ENCODE measurements at places on chromosomes 4 and X.
A peak's percentile ranks its signal among the peaks of the same experiment; 100 is the strongest.

GRCh38 chrX:63402106-63402505 lies 51.0 kb upstream of the SPIN4 start:
- DNase-seq, result no peak

GRCh38 chr4:36079666-36080065 lies 164.6 kb downstream of the ARAP2 start:
- DNase-seq, result no peak

DNA sequence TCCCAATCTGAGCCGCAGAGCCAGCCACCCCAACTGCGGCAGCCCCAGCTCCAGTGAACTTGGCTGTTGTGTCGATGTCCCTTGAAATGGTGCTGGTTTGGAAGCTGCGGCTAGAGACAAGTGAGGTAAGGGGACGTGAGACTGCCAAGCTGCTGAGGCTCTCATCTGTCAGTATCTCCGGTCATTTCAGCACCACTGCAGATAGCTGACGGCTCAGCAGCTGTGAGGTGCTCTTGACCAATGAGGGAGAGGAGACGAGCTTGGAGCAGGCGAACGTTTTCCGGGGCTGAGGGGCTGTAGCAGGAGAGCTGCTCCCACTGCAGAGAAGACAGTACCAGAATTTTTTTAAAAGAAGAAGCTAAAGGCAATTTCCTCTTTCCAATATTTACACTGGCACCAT lies 175.5 kb upstream of the CASK start:
- no peak for DNase-seq

- DNase-seq, result no peak
Measured at GRCh38 chrX:127570276-127570675, 481.9 kb downstream of the ACTRT1 start.

DNA sequence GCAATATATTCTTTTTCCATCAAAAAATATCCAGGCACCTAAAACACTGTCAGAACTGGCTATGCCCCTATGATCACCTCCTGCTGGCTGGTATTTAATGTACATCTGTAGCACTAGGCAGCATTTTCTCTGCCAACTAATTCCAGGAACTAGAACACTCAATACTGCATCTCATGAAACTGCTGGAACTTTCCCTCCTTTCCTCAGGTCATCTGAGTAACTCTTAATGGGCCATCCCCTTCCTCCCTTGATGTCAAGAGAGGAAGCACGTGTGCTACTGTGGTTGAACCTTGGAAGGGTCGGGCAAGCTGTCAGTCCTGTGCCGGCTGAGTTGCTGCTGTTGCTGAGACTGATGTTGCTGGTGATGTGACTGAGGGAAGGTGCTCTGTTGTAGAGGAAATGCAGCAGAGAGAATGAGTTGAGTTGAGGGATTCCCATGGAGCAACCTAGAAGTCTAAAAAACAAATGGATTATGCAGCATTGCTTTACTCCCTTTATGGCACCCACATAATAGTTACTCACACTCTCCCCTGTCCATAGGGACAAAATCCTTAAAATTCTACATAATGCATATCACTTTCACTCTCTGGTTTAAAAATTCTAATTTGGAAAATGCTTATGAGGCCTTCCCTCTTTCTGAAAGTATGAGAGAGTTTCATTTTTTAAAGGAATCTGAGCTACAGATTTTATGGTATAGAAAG lies 39.5 kb downstream of the TMEM165 start:
- peak; percentile 8 for DNase-seq

DNA sequence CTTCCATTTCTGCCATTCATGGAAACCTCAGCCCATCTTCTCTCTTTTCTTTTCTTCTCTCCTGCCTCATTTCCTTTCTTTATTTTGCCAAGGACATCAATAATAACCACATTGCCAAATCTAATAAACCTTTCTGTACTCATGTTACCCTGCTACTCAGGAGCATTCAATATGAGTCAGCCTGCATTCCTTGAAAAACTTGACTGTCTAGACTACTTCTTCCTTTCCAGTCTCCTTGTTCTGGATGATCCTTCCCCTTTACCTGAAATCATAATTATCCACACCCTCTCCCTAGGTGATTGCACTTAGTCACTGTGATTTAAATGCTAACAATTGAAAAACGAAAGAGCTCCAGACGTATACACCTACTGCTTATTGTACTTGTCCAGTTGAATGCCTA lies 253.2 kb upstream of the CENPE start:
- DNase-seq, result no peak

GRCh38 chrX:65072590-65072989 lies 96.3 kb upstream of the ZC4H2 start:
- no peak for DNase-seq

DNA sequence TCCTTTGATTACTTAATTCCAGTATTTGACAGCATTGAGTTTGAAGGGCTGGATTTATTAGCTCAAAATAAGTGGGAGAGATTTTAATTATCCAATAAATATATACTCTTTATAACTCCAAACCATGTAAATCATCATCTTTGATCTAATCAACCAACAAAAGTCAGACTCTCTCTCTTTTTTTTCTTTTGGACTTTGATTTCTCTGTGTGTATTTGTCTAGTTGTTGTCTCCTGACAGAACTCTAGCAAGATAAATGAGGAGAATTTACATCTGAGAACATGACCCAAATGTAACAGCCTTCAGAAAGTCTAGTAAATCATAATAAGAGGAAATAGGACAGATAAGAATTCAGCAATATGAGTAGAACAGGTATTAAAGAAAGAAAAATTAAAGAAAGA lies 567.1 kb downstream of the PPARGC1A start:
- DNase-seq, result no peak

DNA sequence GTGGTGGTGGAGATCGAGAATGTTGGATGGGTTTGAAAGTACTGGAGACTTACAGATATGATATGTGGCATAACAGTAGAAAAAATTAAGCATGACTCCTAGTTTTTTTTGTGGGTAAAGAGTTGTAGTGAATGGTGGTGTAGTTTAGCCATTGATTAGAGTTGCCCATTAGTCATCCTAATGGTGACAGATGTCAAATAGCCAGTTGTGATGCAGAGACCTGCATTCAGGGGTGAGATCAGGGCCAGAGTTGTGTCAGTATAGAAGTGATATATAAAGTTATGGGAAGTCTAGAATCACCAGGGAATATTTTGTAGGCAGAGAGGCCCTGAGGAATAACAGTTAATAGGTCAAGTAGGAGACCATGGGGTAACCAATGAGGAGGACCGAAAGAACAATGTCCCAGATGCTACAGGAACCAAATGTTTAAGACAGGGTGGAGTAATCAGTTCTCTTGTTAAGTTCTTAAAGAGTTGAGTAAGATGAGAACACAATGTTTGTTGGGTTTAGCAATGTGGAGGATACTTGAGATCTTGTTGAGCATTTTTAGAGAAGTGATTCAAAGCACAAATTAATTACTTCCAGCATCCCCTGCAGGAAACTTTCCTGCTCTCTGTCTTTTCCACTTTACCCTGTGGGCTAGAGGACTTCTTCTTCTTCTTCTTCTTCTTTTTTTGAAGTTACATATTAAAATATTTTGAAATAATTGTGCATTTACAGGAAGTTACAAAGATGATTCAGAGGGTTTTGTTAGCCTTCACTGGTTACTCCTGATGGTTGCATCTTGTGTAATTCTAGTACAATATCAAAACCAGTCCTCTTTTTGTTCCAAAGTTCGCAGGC lies 13.3 kb downstream of the SGMS2 start:
- no peak for DNase-seq

- DNase-seq, result no peak
Measured at GRCh38 chr4:27775156-27775555, 914.5 kb downstream of the STIM2 start.

- no peak for DNase-seq
Measured at GRCh38 chr4:4901877-4902276, 42.4 kb downstream of the MSX1 start.

- no peak for DNase-seq
Measured at GRCh38 chr4:15917297-15917696, 21.2 kb downstream of the FGFBP1 start.

GRCh38 chr4:73759357-73759756 lies 19.0 kb downstream of the CXCL8 start:
- no peak for DNase-seq

GRCh38 chr4:145414841-145415240 lies 66.8 kb upstream of the SMAD1 start:
- DNase-seq, result no peak

- DNase-seq, result peak; percentile 7
Measured at GRCh38 chr4:54658252-54659093, 716 bp downstream of the KIT start.

GRCh38 chr4:93066749-93067148 lies 761.8 kb upstream of the ATOH1 start:
- no peak for DNase-seq

DNA sequence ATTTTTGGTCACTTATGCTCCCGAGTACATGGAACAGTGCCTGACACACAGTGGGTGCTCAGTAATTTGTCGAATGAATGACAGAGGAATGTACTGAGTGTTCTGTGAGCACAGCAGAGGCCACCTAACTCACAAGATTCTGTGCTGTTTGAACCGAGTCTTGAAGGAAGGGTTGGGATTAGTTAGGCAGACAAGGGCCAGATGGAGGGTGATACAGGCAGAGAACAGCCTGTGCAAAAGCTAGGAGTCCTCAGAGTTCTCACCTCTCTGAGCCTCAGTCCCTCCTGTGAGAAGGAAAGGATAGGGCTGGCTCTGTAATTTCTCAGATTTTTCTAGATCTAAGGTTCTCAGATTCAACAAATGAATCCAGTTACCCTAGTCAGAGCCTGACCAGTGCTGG lies 108.8 kb downstream of the NHSL2 start:
- DNase-seq, result no peak

DNA sequence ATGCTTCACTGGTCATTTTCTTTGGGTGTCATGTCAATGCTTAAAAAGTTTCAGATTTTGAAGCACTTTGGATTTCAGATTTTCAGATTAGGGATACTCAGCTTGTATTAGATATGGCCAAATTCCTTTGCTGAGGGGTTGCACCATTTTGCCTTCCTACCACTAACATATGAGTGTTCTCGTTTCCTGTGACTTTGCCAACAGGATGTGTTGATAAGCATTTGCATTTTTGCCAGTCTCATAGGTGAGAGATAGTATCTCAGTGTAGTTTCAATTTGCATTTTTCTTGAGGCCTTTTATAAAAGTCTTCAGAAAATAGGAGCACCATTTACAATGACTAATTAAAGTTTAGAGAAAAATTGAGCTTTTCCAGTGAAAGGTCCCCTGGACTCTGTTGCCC lies 71.6 kb upstream of the CLCN4 start:
- DNase-seq, result peak; percentile 40

GRCh38 chrX:143304518-143304917 lies 212.8 kb downstream of the SPANXN3 start:
- DNase-seq, result no peak

DNA sequence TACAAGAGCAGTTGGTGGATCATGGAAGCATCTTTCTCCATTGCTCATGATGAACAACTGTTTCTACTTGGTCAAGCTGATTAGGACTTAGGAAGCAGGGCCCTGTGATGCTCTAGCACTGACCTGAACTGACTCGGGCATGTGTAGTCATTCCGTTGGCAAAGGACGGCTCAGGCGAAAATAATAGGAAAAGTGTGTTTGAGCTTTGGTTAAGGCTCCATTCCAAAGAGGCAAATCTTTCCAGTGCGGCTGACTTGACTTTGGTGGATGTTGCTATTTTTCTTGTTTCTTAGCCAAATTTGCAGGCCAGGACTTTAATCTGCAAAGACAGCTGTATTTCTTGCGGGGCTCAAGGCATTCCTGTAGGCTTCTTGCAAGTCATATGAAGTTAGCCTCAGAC lies 39.5 kb downstream of the ZNF518B start:
- DNase-seq, result no peak

DNA sequence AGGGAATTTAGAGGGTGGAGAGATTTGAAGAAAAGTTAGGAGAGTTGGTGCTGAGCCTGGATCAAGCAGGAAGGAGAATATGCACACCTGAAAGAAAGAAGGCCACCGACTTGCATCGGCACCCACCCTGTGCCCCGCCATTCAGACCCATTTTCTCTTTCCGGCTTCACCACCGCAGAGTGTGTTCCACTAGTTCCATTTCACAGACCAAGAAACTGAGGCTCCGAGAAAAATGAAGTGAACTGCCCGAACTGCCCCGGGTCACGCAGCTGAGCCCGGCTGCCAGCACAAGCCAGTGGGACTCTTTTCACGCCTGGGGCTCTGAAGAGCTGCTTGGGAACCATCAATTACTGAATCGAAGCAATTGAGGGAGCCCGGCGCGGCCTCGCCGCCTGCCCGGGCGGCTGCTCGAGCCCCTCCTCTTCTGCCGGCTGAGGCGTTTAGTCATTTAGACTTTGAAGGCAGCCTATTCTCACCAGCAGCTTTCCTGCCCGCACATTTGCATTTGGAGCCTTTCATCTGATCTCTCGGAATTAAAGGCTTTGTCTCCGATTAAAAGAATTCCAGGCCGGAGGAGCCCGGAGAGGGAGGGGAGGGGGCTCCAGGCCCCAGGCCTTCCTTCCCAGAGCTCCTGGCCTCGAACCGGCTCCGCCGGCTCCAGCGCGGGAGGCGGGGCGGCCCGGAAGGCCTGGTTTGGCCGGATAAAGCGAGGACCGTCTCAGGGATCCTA lies 140.2 kb upstream of the PJA1 start:
- no peak for DNase-seq

DNA sequence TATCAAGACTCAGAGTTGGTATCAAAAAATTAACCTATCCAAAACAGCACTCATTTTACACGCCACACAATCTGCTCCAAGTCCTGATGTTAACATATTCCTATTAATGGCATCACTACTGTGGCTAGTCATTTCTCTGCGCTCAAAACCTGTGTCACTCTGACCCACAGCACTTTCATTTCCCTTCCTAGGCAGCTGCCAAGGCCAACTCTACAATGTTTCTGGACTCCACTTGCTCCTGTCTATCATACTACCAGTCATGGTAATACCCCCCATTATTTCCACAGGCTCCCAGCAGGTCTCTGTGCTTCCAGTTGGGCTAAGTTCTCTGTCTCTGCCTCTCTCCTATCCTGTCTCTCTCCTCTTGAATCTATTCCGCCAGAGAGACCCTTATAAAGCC lies 323.6 kb downstream of the NR3C2 start:
- no peak for DNase-seq

- no peak for DNase-seq
Measured at GRCh38 chr4:173752610-173753230, 222.7 kb upstream of the HAND2 start.

- DNase-seq, result no peak
Measured at GRCh38 chr4:189592890-189593289, 347.8 kb upstream of the FRG1 start.

DNA sequence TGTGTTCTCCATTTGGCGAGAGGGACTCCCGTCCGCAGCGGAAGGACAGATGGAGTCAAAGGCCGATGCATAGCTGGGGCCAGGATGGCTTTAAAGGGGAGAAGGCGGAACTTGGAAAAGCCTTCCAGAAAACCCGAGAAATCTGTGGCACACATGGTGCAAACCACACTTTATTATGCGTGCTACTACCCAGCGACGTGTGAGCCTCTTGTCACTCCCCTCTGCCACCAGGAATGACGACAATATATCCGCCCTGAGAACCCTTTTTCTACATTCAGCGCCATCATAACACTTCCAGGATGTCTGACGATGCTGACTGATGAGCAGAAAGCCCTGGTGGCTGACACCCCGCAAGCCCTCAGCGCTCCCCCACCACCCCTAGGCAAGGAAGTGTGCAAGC lies 689 bp upstream of the DCHS2 start:
- no peak for DNase-seq

Data from CD4-positive, alpha-beta T cell treated with Interleukin-12 subunit alpha and Interleukin-12 subunit beta, for 1 hour (primary cell).